ENCODE measurements at places on chromosomes 6 and 20. TPM values are rescaled to one million over a fixed set of nuclear protein-coding genes. Genes with fewer than 3 reads are reported as not detected.

Gene GSS
- 29.3 TPM for total RNA-seq

Gene TRIM10
- total RNA-seq, result under 0.01 TPM

Gene TLDC2
- total RNA-seq, result under 0.01 TPM

- DNase-seq, result no peak
These were observed 101.4 kb upstream of the NHSL1 start for GRCh38 chr6:138600726-138601125.

GRCh38 chr6:41789390-41789724 lies 1.9 kb downstream of the TOMM6 start:
- DNase-seq, result no peak

- DNase-seq, result no peak
These were observed 15.2 kb downstream of the EIF2S2 start for GRCh38 chr20:34096699-34097444.

GRCh38 chr6:83062225-83062624 lies 3.4 kb downstream of the UBE3D start:
- DNase-seq, result no peak

- DNase-seq, result no peak
These were observed 92.8 kb downstream of the PRDM1 start for GRCh38 chr6:106178900-106179299.

GRCh38 chr20:12086359-12086758 lies 168.7 kb downstream of the BTBD3 start:
- DNase-seq, result no peak

- DNase-seq, result peak; percentile 50
These were observed 2.9 kb downstream of the MAP7 start for GRCh38 chr6:136547336-136547735.

DNA sequence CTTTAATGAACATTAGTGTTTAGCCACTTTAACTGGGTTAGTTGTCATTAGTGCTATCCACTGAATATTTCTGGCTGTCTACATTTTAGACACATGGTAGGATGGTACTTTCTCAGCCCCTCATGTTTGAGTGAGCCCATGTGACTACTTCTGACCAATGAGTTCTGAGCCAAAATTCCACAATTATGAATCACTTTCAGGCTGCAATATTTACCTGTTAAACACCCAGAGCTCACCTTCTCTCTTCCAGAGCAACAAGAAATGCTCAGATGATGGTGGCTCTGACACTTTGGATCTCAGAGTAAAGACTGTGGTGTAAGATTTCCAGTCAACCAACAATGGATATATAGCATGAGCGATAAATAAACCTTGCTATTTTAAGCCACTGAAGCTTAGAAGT lies 24.8 kb downstream of the SPACA1 start:
- no peak for DNase-seq

DNA sequence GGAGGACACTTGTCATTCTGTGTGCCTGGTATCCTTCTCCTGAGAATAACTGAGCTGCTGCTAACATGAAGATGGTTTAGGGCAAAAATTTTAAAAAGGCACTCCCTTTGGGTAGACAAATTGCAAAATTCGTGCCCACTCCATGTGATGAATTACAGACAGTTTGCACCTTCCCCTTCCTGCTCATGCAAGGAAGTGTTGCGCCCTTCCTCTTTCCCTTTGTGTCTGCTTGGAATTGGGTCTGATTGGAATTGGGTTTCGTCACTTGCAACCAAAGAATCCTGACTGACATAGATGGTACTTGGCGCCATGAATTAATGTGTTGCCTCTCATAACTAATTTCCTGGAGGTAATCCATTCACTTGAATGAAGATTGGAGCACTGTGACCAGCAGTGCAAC lies 62.3 kb upstream of the SHLD1 start:
- DNase-seq, result no peak

Data from frontal cortex (tissue), 4 donors.